Transverse colon (tissue), 4 donors: ENCODE measurements at places on chromosomes 3 and 15. TPM values are rescaled to one million over a fixed set of nuclear protein-coding genes. Genes with fewer than 3 reads are reported as not detected.

Gene ADPRH
- total RNA-seq: 2.2 TPM

Gene FBXL2
- total RNA-seq: 2.6 TPM

Gene CFAP92
- 0.95 TPM for total RNA-seq

- DNase-seq: no peak
These were observed 585.9 kb downstream of the DIPK2A start for GRCh38 chr3:144557515-144557914.

DNA sequence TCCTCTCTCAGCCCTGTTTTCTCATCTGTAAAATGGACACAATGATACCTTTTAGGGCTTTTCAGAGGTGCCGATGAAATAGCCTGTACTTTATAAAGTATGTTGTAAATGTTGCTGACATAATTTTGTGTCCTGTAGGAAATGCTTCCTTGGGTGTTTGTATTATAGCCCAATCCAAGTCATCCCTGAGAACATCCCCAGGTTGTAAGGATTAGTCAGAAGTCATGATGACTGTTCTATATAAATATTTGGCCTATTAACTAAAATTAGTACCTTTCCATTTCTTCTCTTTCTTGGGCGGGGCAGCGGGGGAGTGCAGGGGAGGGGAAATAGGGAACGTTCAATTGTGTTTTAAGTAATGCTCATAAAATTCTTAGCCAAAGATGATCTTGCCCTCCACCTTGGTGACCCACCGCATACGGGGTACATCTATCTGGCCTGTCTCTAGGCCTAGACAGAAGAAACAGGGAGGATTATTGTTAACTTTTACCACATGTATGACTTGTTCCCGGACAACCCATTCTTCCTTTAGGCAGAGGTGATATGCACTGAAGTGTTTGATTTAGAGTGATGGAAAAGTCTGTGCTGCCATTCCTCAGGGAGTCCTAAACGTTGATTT is 120.7 kb downstream of the VGLL4 start:
- DNase-seq: no peak

GRCh38 chr3:31105438-31106077 is 211.1 kb upstream of the GADL1 start:
- no peak for DNase-seq

- DNase-seq: no peak
These were observed 8.5 kb downstream of the MESP2 start for GRCh38 chr15:89784686-89784960.

DNA sequence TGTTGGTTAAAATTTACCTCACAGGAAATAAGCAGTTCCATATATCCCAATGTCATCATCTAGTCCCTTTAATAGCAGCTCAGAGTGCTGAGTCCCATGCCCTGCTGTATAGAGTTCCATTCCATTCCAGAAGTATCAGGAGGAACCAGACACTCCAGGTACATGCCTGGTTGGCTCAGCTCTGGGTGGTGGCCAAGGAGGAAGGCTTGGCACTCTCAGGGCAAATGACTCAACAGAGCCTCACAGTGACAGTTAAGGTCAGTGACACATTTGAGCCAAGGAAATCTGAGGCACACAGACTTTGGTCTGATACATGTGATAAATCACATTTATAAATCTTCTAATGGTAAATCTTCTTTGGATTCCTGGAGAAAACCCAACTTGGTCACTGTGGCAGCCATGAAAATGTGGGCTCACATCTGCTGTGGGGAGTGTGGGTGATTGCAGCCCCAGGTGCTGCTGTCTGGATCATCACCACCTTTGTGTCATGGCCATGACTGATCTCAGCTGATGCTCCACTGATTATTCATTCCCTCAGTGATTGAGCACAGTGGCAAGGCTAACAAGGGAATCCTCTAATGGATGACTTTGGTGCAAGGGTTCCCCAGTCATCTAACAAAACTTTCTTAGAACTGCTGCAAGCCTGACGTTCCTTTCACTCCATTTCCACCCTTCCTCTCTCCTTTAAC is 9.3 kb downstream of the HHLA2 start:
- peak; percentile 73 for DNase-seq

- DNase-seq: peak; percentile 97
These were observed at the start of gene EDEM1 for GRCh38 chr3:5187156-5187919. EDEM1 (plus strand) TSS chr3:5187707; CDS start chr3:5187806, 99 bp downstream.
